ENCODE measurements at places on chromosomes 5 and 9. TPM values are rescaled to one million over a fixed set of nuclear protein-coding genes. Genes with fewer than 3 reads are reported as not detected.

SFXN1 gene
- total RNA-seq = 35.4 TPM

CCL27 gene
- not detected for total RNA-seq

PCDHAC1 gene
- 2.9 TPM for total RNA-seq

- DNase-seq = no peak
These were observed 30.7 kb downstream of the ACOT12 start for GRCh38 chr5:81363093-81363871.

- no peak for DNase-seq
These were observed 28.8 kb downstream of the CAMK4 start for GRCh38 chr5:111252799-111253545.

- no peak for DNase-seq
These were observed 113.6 kb upstream of the TSLP start for GRCh38 chr5:110957934-110958333.

DNA sequence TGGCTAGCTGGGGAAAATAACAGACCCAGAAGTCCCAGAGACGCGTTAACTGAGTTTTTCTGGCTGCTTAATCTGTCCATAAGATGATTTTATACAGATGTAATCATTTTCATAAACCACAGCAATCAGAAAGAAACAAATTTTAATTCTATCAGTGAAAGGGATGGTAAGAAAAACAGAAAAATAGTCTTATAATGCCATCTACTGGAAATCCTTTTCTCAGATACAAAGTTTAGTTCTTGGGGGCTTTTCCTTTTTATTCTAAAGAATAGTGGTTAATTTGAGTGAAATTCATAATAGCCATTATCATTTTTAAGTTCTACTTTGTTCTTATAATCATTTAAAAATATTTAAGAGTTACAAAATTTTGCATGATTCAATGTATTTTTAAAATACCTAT is 44.4 kb downstream of the DROSHA start:
- DNase-seq = no peak

- DNase-seq = no peak
These were observed 138.5 kb upstream of the S1PR3 start for GRCh38 chr9:88852794-88853193.

- DNase-seq = no peak
These were observed 178.0 kb downstream of the RFK start for GRCh38 chr9:76216161-76216649.

DNA sequence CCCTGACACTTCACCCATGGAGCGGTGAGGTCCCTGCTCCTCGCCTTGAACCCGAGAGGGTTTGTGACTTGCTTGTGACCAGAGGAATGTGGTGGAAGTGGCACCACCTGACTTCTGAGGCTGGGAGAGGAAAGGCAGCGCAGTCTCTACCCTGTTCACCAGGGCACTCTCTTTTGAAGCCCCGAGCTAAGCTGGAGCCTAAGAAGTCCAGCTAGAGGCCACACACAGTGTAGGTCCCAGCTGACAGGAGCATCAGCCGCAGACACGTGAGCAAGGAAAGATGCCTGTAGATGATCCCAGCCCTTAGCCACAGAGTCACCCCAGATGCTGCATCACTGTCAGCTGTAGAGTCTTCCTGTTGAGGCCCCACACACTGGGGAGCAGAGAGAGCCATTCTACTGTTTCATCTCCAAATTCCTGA is 1.7 kb upstream of the ANGPTL2 start:
- DNase-seq = no peak

DNA sequence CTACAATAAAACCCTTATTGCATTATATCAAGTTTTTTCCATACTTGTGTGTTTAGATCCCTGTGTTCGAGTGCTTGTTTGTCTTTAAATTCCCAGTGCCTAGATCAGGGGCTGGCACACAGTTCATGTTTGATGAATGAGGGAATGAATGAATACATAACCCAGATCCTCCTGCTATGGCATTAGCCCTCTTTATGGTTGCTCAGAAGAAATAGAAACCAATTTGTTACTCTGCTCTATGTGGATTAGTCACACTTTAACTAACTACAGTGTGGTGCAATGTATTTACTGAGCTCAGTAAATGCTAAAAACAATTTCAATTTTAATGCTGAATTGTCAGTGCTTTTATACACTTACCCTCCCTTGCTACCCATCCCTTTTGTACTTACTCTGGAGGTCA is 16.4 kb upstream of the GALNT10 start:
- DNase-seq = no peak

DNA sequence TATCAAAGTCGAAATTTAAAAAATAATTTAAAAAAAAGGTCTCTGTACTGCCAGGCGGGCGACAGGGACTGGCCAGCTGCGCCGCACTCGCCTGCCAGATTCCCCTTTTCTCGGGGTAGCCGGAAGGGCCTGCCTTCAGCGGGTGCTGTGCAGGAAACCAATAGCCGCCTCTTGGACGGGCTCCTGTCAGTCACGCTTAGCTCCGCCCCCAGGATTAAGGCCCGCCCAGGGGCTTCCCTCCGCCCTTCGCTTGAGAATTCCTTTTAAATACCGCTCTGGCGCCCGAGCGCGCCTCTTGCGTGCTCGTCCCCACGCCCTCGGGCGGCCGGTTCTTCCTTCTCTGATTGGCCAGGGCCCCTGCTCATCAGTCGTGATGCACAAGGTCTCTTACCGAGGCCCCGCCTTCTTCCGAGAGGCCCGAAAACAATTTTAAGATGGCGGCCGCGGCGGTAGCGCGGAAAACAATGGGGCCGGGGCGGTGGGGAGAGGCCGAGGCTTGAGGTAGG is at the start of gene MAML1:
Gene MAML1 (plus strand): TSS at position 411 of the 506 bp plus-strand sequence. CDS start 291 bp downstream, outside the sequence.
- peak; percentile 100 for DNase-seq

GRCh38 chr9:87681271-87682061 is 44.5 kb upstream of the CTSL start:
- DNase-seq = no peak

Data from kidney (tissue), 22 donors.